ENCODE measurements at places on chromosomes 7 and 10.

DNA sequence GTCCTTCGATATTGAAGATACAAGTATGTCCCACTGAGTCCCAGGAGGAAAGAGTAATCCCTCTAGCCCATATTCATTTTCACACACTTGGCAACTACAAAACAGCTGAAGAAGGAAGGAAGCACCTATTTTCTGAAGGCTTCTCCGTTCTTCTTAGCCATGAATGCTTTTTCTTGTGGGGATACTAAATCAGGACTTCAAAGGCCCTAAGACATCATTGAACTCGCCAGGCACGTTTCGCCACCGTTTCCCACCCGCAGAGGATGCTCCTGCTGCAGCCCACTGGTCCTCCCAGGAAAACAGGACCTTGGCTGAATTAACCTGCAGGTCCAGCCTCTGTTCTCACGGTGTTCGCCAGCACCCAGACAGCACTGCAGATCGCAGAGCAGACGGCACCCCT is 561.5 kb downstream of the DNAJB6 start:
- no peak for DNase-seq

- DNase-seq: no peak
Observed at GRCh38 chr7:47875998-47876744, 72.1 kb downstream of the PKD1L1 start.

GRCh38 chr10:30818854-30819253 is 189.3 kb upstream of the LYZL2 start:
- no peak for DNase-seq

DNA sequence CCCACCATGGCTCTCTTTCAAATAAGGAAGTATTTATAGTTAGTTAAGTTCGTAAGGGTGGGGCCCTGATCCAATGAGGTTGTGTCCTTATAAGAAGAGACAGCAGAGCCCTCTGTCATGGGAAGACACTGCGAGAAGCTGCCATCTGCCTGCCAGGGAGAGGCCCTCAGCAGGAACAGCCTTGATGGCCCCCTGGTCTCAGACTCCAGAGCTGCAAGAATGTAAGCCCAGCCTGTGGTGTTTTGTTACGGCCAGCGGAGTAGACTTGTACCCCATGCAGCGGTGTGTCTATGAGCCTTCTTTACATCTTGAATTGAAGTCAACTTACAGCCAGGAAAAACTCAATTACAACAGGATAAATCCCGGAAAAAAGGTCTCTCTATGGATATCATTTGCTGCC is 14.3 kb upstream of the LARP4B start:
- no peak for DNase-seq

DNA sequence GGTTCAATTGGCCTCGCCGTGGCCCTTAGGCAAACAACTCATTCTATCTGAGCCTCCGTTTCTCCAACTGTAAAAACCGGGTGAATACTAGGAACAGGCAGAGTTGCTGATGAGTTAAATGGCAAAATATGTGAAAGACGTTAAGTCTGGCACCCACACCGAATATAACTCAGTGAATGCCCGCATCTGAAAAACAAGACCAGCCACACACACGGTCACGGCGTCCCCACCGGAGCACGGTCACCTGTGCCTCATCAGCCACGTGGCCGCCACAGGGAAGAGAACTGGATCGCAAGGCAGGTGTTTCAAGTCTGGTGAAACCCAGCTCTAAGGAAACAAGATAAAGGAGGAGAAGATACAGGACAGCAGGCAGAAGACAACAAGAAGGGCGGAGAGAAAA is 20.4 kb downstream of the PRKAG2 start:
- DNase-seq: no peak

DNA sequence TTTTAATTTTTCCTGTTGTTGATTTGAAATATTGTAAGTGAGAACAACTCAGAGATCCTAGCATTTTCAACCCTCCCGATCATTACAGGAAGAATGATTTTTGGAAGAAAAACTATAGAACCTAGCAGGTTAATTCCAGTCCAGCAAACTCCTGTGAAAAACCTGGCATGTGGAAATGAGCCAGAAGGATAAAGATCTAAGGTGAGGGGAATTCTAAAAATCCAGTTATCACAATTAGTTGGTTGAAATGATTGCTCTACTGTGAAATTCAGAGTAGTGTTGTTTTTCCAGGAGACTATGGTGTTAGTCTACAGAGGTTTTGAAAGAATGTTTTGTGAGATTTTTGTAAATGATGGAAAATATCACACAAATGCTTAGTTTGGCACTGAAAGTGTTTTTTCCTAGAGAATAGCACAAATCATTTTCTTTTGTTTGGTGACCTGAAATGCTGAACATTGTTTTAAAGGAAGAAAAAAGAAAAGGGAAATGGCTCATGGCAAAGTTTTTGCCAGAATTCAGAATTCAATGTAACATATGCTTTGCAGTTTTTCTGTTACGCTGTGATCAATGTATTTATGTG is 152.4 kb upstream of the SLC26A5 start:
- no peak for DNase-seq

- peak; percentile 73 for DNase-seq
Observed at GRCh38 chr10:132306864-132307751, 642 bp downstream of the STK32C start.

- DNase-seq: no peak
Observed at GRCh38 chr7:116188-116981, 76.0 kb upstream of the FAM20C start.

GRCh38 chr10:70921285-70921684 is 32.9 kb upstream of the PCBD1 start:
- no peak for DNase-seq

DNA sequence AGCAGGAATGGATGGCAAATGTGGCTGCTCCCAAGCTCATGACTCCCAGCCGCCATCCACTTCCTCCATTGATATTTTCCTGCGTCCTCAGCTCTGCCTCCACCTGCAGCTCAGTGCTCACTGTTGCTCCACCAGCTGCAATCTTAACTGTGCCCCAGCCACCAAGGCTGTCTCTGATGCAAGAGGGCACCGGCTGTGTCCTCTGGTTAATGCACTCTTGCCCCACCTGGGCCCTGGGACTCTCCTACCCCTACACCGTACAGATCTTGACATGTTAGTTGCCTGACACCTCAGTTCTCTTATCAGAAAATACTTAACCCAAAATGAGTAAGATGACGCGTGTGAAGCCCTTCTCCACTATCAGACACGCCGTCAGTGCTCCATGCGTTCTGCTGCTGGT is 45.5 kb upstream of the GPR26 start:
- DNase-seq: no peak

DNA sequence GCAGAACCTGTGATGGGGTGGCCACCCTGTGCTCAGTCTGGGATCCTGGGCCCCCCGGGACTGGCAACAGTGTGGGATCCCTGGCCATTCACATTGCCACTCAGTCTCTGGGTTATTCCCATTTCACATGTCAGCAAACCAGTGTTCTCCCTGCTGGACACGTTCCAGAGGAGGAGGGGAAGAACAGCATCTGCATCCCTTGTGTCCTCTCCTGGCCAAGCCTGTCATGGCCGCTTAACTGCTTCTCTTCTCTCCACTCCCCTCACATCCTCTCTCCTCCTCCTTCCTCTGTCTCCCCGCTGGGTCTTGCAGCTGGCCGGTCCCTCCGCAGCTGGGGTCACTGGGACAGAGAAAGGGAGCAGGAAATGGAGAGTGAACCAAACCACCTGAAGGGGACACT is 74.4 kb downstream of the C10orf105 start:
- no peak for DNase-seq

DNA sequence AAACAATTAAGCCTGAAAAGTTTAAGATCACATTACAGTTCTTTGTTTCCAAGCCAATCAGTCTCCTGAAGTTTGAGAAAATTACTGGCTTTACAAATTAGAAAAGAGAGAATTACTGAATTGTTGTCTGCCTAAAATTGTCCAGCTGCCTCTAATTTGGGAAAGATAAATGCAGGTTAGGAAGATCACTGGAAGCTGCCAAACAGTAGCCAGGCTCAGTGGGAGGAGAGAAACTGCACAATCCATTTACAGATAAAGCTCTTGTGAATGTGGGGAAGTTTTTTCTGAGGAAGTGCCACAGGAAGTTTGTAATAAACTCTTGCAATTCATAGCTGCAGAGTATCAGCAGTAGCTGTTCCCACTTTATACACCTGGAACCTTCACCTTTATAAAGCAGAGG is 100.7 kb downstream of the IQUB start:
- DNase-seq: no peak

DNA sequence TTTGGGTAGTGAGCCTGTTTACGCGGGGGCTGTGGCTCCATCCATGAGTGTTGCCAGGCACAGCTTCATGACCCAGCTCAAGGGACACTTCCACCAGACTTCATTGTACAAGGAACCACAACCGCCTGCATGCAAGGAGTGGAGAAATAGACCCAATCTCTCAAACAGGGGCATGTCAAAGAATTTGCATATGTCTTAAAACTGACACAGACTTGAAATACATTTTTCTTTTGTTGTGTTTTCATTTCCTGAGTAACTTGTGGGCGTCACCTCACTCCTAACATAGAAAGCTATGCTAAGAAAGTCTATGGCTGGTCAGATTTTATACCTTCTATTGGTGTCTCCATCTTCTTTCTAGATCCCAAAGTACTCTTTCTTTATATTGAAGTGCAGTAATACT is 266.2 kb upstream of the RNF32 start:
- DNase-seq: no peak

GRCh38 chr10:35388197-35388596 is 51.9 kb downstream of the CCNY start:
- no peak for DNase-seq

DNA sequence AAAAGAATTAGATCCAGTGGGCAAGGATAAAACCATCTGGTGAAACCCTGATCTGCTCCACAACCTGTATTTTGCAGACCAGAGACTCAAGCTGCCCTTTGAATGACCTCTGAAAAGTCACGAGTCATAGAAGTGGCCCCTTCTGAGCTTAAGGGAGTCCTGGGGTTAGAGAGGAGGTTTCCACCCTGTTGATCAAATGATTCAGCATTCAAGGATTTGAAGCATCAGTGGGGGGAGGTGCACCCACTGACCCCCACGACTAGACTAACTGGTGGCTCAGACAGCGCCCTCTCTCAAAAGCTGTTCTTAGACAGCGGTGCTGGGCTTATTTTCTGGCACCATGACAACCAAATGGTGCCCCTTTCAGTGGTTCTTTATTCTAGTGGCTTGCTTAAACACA is 44.3 kb downstream of the PLCE1 start:
- DNase-seq: no peak

DNA sequence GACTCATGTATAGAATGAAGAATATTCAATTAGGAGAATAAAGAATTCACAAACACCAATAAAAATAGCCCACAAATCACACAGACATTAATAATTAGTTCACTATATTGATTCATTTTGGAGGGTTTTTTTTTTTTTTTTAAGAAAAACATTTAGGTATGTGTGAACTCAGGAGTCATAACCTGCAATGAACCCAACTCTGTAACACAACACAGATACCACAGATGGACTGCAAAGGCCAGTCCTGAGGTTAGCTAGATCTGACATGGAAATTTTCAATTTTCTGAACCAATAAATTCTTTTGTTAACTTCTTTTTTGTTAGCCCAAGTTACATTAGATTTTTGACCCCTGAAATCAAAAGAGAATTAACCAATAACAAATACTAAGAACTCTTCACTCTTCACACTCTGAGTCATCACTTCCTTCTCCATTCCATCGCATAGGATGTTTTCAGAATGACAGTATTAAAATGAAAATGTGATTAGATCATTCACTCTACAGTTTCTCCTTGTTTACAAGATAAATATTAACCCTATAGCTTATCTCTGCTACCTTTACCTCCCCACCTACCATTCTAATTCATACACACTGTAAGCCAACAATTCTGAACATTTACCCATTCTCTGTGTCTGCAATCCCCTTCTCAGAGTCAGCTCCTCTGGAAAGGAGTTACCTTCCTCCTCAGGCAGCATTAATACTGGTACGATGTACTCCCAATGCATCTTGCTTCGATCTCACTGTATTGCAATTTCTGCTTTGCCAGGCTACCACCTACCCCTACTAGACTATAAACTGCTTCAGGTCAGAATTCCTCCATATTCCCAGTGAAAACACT is 141.5 kb downstream of the LRRN3 start:
- DNase-seq: no peak

GRCh38 chr10:32068569-32068968 is 12.3 kb upstream of the KIF5B start:
- no peak for DNase-seq

DNA sequence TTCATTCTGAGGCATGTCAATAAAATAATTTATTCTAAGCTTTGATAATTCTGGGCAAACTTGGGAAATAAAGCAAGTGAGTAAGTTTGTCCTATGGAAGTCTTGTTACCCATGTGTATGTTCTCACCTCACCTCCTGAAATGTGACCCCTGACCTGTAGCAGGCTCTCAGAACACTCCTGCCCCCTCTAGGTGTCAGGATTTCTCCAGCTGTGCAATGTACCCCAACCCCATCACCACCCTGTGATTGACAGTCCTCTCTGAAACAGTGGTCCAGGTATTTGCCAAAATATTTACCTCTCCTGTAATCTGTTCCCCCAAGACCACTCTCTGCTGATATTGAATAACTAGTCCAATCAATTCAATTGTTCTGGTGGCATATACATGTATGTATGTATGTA is 122.6 kb upstream of the PTER start:
- no peak for DNase-seq

DNA sequence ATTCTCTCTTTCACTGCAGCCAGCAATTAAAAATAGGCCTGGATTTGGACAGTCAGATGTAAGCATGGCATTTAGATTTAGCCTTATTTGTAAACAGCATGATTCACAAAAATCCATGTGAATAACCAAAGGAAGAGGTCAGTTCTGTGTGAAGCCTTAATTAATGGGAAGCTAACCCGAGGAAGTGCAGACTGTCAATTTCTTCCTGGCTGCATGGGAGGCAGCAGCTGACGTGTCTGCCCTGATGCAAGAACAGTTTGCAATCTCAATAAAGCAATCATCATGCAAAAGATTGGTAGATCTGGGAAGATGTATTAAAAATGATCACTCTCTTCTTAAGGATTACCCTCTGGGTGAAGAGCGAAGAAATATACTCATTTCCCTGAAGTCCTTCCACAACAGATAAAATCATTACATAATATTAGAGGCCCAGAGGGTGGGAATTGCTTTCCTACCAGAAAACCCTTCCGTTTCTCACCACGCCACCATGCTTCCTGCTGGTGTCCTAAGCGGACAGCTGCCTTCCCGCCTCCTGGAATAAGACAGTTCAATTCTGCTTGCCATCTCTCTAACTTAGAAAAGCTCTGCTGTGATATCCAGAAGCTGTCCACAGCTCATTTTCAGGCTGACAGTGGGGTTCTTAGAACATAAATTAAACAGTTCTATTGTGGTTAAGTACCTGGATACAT is 526.7 kb upstream of the NRP1 start:
- DNase-seq: no peak

GRCh38 chr7:143145-143751 is 49.1 kb upstream of the FAM20C start:
- no peak for DNase-seq
